ENCODE measurements at places on chromosomes 11 and 22.

- no peak for DNase-seq
Observed at GRCh38 chr11:10443152-10443551, 11.9 kb upstream of the AMPD3 start.

DNA sequence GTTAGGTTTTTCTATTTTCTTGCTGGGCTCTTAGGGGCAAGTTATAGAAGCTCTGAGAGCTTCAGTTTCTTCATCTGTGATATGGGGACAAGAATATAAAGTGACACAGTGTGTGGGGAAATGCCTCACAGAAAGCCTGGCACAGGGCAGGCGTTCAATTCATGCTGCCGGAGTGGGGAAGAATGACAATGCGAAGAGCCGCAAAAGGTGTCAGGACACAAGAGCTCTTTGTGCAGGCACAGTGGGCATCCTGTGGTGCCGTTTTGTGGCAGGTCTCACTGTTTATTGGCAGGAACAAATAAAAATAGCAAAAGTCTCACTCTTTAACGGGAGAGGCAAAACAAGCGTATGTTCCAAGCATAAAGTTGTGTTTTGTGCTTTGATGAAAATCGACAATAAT lies 112.1 kb downstream of the TIMP3 start:
- DNase-seq, result no peak

DNA sequence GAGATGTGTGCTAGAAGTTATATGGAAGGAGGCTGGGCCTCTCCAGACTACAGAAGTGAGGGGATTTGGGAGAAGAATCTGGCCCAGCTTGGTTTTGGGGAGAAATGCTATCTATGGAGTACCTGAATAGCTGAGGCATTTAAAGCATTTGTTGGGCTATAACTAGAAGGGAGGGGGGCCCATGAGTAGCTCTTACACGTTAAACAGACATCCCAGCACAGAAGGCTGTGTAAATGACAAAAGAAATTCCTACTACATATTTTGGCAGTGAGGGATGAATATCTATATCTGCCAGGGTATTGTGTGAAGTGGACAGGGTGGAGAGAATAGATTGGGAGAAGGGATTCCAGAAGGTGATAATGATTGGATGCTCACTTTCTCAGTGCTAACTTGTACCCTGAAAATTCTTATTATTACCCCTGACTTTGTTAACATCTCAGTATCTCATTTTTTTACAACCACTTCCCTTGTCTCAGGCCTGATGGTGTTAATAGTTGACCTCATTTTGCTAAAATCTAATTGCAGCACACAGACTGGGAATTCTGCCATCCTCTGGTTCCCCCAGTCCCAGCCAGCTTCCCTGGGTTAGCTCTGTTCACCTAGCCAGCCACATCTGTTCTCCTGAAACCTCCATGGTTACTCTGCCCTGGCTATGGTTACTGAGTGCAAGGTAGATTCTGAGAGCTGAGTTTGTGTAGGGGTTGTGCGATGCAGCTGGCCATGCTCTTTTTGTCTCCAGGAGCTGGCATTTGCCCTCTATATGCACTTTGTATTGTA lies 28.8 kb upstream of the RRM1 start:
- DNase-seq, result peak; percentile 29

- peak; percentile 71 for DNase-seq
Observed at GRCh38 chr22:50641696-50642607, 14.0 kb upstream of the ARSA start.

- peak; percentile 22 for DNase-seq
Observed at GRCh38 chr11:45994371-45995341, 72.2 kb downstream of the LARGE2 start.

DNA sequence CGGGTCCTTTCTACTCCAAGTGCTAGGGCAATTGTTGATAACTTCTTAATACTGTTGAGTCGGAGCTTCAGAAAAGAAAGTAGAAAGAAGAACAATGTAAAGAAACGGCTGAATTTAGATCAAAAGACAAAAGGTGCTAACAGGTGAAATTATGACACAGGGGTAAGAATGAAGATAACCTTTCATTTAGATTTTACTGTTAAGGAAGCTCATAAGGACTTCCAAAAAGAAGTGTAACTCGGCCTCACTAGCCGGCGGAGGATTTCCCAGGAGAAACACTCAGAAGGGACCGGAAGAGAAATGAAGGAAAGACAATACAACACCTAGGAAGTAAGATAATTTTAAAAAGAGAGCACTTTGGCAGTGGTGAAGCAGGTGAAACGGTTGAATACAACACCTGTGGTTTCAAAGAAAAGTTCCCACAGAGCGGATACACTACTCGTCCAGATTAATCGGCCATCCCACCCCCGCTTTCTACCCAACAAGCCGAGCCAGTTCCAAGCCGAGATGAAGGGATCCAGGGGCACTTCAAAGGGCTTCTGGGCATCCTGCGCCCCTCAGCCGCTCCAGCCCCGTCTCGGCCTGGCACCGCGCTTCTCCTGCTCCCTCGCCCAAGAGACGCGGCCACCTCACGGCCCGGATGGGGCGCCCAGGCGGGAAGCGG lies 737 bp downstream of the PPP2R1B start:
- DNase-seq, result no peak

DNA sequence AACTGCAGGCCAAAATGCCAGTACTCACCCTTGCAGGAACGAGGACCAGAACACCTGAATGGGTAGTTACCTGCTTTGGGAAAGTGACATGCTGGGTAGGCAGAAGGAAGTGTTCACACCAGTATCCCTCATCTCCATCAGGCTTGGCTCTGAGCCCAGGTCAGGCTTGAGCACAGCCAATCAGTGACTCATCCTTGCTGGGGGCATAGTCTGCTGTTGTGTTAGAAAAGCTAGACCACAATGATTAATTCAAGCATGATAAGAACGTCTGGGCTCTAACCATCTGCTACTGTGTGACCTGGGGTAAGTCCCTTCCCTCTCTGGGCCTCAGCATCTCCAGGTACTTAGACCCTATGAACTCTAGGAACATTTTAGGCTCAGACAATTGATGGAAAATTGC lies 450.4 kb downstream of the MIAT start:
- peak; percentile 37 for DNase-seq

- peak; percentile 67 for DNase-seq
Observed at GRCh38 chr11:30346068-30346688, 23.3 kb downstream of the ARL14EP start.

DNA sequence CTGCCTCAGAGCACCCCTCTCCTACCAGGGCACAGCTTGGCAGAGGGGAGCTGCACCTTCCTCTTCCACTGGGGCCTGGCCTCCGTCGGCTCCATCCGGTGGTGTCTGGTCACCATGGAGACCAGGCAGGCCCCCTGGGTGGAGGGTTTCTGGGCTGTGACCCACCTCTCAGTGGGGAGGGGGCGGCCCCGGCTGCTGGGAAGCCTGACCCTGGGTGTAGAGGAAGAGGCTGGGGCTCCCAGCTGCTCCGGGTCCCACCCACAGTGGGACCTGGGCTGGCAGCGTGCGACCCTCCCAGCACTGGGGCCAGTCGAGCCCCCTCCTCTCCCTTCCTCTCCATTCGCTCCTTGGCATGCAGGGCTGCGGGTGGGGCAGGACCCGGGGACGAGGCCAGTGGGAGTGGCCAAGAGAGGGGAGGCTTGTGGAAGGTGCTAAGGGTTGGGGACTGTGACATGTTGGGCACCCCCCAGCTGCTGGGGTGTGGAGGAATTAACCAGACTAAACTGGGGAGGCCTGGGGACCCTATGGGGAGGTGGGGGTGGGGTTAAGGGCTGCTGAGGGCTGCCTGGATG lies 46.8 kb downstream of the BRSK2 start:
- no peak for DNase-seq

DNA sequence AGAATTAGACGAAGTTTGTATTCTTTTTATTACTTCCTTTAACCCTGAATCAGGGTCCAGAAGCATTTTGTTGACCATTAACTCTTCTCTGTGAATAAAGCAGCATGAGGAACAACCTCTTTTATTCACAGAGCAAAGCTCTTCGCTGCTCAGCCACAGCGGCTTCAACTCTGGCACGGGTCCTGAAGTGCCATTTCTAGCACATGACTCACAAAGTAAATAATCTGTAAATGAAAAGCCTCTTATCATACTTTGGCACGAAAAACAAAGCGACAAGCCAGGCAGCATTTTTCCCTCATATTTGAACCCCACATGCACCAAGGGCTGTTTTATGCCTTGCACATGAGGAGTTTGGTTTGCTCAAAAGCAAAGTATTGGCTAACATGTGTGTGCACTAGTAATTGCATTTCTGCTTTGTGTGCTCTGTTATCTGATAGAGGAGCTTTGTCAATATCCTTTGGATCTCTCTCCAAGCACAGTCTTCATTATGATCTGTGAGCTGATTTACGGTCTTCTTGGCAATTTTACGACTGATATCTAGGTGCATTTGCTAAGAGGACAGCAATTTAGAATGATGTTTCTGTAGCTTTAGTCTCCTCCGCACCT lies 33.0 kb upstream of the APOBEC3A start:
- peak; percentile 40 for DNase-seq

DNA sequence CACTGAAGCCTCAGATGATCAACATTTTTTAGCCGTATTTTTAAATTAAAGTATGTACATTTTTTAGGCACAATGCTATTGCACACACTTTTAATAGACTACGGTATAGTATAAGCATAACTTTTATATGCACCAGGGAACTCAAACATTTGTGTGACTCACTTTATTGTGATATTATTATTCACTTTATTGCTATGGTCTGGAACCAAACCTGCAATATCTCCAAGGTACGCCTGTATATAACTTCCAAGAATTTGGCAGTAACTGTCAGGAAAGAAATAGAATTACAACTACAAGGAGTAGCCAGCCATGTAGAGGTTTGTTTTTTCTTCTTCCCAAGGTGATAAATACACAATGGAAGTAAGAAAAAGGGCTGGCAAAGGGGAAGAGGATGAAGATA lies 62.3 kb downstream of the PRR5L start:
- DNase-seq, result no peak

DNA sequence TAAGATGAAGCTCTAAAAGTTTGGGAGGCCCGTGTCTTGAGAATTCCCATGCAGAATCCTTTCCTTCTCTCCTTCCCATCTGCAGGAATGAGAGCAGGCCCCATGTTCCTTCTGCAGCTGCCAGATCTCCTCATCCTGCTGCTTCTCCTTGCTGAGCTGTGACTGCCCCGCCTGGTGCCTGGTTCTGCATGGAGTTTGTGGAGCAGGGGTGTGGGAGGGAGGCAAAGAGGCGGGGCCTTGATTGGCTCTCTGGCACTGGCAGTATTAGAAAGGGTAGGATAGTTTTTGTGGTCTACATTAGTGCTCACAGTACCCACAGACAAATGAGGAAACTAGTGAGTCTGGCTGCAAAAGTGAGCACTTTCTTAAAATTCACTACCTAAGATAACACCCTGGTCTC lies 91.1 kb upstream of the CLPB start:
- peak; percentile 54 for DNase-seq

DNA sequence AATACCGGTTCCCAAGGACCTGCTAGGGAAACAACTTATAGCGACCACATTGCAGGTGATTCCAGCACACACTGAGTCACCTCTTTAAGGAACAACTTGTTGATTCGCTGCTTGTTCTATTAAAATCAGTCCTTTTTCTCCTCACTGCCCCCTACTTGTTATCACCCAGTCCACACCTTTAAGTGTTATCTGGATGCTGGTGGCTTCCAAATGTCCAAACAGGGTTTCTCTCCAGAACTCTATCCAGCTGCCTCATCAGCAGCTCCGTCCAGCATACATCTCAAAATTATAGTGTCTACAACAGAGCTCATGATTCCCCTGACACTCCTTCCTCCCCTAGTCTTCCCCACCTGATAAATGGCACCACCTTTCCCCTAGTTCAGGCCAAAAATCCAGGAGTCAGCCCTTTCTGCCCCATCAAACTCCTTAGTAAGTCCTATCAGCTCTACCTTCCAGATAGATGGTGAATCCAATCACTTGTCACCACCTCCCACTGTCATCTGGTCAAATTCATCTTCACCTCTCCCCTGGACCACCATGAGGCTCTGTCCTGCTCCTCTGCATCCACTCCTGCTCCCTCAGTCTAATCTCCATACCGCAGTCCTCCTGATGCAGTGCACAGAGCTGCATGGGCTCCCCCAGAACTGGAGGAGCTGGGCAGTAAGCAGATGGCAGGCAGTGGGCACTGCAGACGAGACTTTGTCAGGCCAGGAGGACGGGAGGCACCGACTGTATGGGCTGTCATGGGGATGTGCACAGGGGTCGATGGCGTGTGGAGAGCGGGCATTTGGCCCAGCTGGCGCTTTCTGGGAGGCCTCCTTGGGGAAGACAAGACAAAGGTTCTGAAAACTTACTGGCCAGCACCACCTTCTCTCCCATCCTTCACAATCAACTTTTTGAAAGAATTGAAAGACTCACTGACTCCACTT lies 19.3 kb downstream of the IL10RA start:
- no peak for DNase-seq

DNA sequence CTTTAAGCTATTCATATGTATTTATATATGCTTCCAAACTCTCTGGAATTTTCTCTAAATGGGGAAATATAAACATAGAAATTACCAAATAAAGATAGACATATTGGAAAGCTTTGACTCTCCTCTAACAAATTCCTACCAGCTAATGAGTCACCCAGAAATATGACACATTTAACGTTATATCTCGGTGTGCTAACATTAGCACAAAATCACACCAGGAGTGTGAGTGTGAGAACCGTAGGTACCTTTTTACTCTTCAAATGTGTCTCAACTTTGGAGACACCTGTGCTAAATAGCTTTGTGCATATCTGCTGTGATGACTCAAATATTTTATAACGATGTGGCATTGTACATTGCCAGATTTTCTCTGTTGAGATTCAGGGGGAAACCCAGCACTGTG lies 714.4 kb downstream of the METTL15 start:
- no peak for DNase-seq

DNA sequence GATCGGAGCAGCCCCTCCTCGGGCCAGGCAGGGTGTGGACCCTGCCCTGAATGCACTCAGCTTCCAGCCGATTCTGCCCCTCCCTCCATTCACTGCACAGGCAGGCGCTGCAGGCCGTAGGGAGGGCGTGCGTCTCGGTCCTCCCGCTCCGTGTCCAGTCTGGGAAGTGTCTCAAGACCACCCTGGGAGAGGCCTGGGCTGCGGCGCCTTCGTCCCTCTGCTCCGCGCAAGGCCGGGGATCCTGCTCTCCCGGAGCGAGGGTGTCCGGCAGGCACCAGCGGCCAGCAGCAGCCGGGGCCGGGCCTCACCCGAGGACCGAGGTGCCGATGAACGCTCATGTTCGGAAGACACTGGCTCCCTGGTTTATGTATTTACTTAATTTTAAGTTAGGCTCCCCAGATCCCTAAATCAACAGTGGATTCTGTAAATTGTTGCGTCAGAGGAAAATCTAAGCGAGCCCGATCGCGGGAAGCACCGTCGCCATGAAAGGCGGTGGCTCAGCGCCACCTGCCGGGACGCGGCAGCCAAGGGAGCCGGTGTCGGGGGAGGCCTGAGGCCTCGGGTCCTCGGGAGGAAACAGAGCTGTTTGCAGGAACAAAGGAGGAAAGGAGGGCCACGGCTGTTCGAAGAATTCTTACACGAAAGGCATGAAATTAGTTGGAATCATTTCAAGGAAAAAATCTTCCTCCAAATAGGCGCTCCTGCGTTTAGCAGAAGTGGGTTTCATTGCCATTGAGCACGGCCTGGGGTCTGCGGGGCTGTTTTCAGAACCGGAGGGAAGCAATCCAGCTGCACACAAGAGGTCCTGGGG lies 195.3 kb downstream of the BRD1 start:
- peak; percentile 77 for DNase-seq

DNA sequence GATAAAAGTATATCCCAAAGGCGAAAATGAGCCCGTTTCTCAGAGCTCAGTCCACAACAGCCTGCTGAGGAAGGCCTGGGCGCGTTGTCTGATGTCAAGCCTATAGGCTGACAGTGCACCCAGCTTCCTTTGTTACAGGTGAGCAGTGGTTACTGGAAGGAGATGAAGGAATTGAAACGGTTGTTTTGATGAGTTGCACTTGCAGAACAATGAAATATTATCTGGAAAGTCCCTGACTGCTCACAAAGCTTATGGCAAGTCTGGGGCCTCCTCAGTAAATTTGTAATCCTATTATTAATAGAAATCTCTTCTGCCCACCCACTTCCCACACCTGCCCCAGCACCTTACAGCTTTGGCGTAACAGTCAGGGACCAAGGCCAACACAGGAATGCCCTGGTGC lies 77.8 kb downstream of the C11orf91 start:
- no peak for DNase-seq

All from Ammon's horn (tissue), 1 donor.